ENCODE measurements at places on chromosomes 2 and 18. TPM values are rescaled to one million over a fixed set of nuclear protein-coding genes. Genes with fewer than 3 reads are reported as not detected.

DNA sequence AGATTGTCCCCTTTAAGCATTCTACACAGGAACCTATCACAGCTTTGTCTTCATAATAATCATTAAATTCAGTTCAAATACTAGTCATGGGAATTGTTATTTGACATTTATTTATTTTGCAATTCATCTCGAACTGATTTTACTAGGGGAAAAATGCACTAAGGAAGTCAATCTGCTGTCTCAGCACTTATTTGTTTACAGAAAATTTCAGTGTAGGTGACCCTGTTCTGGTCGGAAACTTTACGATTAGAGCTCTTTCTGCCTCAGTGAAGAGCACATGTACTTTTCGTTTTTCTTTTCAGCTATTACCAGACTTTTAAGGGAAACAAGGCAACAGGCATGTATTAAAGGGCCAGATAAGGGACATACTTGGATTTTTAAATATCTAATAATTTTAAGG is 1405.7 kb upstream of the ZEB2 start:
- DNase-seq = no peak

GRCh38 chr18:56861244-56861643 is 210.1 kb downstream of the WDR7 start:
- DNase-seq = no peak

DNA sequence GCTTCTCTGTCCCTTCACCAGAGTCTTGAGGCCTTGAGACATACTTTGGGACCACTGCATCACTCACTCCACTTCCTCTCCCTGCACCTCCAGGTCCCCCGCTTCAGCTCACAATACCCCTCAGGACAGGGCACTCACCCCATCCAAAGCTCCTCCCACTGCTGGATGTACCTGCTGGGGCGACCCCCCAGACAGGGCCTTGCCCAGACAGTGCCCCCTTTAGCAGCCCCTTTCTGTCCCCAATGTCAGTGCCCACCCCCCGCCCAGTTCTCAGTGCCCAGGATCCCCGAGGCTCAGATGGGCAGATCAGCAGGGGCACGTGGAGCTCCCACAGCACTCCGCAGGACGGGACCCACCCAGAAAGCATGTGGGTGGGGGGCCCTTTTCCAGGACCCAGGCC is 23.8 kb upstream of the IMP4 start:
- no peak for DNase-seq

GRCh38 chr2:179770029-179770428 is 91.4 kb downstream of the ZNF385B start:
- DNase-seq = no peak

Gene ALPG
- not detected for total RNA-seq

Gene SEPTIN10
- total RNA-seq = 46.8 TPM
